Stimulated activated CD4-positive, alpha-beta T cell treated with anti-CD3 and anti-CD28 coated beads, TNF-alpha, amount 100 ng/mL, for 4 hours (primary cell): ENCODE measurements at places on chromosomes 1 and 21.

DNA sequence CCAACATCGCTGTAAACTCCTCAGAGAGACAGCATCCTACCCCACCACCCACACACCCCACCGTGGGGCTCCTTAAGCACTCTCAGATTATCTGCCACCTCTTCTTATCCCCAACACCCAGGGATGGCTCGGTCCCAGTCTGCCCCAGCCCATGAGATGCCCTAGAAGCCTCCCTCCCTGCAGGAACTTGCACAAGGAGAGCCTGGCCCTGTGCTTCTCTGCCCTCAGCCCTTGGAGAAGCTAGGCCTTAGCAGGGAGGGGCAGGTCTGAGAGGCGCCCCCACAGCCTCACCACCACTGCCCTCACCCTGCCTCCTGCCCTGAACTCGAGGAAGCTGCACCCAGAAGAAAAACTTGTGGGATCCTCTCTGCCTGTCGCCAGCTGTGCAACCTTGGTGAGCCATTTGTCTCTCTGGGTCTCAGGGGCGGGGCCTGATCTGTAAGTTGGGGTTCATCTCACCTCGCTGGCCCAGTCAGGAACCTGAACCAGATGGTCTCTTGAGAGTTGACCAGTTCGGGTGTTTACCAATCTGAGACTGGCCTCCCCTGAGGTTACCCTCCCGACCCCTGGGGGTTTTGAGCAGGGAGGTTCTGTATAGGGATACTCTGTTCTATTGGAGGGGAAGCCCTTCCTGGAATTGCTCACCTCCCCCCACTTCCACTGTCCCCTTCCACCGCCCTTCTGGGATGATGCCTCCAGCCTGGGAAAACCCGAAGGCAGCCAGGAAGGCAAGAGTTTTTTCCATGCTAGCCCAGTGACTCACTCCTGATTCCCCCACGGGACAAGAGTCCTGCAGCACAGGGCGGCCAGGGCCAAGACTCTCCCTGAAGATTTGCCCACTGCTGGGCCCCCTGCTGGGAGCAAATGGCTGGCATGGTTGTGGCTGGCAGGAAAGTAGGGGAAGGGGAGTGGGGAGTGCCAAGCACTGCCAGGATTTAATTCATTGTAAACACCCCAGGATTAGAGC, at the start of gene S100A3:
TSS of gene S100A3 (minus strand) at position 537 of the 967 bp plus-strand sequence. CDS start 773 bp downstream, outside the sequence.
- no peak for DNase-seq

GRCh38 chr21:38805328-38806152, at the start of gene ETS2:
Gene ETS2, plus strand, starts transcription at chr21:38805929. Its CDS starts 4,106 bp downstream, at chr21:38810035.
- DNase-seq = peak; percentile 60

- DNase-seq = no peak
Measured at GRCh38 chr1:12196641-12197482, 30.1 kb downstream of the TNFRSF1B start.

- no peak for DNase-seq
Measured at GRCh38 chr1:34896612-34897011, 32.8 kb downstream of the DLGAP3 start.

DNA sequence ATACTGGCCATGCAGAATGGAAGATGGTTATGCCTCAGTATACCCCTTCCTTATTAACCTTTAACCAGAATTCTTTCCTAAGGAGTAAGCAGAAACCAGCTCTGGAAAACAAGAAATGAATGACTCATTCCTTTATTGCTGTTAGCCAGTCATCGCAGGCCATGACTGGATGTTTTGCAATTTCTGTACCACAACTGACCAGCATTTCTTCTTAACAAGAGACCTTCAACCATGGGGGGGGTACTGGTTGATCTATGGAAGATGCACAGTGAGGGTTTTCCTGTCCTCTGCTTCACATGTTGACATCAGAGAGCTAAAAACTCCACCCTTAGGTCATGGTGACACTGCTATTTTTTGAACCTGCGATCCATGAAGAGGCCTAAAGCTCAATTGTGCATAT, 28.0 kb upstream of the RNF2 start:
- no peak for DNase-seq

- DNase-seq = no peak
Measured at GRCh38 chr1:59237900-59238299, 59.0 kb upstream of the FGGY start.

- DNase-seq = no peak
Measured at GRCh38 chr1:156281693-156282478, 739 bp downstream of the SMG5 start.

GRCh38 chr21:26977746-26978145, 10.9 kb upstream of the ADAMTS5 start:
- DNase-seq = no peak

DNA sequence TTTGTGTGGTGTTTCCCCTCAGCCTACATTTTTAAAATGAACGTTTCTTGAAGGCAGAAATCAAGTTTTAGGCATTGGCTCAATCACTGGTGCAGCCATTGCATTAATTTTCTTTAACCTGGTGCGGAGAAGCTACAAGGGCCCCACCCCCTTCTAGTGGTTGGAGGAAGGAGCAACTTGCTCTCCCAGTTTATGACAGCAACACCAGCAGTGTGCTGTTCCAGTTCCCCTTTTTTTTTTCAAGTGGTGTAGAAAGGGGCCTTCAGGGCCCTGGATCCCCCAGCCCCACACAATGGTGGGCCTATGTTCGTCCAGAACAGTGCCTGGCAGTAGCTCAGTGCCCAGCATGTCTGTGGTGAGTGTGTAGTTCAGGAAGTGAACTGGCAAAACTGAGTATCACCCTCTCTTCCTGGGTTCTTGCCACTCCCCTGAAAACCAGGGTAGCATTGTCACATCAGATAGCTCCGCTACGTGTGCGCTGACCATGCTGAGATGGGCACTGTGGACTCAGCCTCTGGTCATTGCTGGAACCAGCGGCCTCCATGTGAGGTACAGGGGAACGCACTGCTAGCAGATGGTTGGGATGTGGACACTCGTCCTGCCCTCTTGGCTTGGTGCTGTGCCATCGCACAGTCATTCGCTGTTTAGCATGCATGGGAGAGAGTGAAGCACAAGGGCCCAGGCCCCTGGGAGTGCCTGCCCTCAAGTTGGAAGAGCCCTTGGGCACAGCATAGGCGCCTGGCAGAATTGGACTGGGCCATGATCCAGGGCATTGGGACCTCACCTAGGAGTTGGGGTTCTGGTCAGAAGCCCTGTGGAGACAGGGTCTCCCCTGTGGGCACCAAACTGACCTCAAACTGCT, 7.2 kb downstream of the ARF1 start:
- no peak for DNase-seq
